ENCODE measurements at places on chromosomes 1 and 21.

DNA sequence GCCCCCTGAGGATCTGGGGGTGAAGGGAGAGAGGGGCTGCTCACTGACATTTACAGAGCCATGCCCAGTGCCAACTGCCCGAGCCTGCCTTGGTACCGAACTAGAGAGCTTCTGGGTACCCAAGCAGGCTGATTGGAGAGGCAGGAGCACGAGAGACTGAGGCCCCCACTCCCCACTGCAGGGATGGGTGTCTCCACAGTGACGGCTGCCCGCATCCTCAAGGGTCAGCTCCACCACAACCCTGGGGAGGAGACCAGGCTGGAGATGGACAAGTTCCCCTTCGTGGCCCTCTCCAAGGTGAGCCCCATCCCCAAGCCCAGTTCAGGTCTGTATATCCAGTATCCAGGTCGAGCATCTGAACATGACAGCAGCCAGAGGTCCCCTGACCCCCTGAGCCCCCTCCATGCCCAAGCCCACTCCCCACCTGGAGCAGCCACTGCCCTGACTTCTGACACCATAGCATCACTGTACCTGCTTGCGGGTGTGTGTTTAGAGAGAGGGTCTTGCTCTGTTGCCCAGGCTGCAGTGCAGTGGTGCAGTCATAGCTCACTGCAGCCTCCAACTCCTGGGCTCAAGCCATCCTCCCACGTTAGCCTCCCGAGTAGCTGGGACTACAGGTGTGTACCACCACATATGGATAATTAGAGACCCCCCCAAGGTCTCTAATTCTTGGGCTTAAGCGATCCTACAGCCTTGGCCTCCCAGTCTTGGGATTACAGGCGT is 51.9 kb downstream of the ALPL start:
- no peak for DNase-seq

- no peak for DNase-seq
Measured at GRCh38 chr1:19220080-19220846, 10.2 kb upstream of the UBR4 start.

DNA sequence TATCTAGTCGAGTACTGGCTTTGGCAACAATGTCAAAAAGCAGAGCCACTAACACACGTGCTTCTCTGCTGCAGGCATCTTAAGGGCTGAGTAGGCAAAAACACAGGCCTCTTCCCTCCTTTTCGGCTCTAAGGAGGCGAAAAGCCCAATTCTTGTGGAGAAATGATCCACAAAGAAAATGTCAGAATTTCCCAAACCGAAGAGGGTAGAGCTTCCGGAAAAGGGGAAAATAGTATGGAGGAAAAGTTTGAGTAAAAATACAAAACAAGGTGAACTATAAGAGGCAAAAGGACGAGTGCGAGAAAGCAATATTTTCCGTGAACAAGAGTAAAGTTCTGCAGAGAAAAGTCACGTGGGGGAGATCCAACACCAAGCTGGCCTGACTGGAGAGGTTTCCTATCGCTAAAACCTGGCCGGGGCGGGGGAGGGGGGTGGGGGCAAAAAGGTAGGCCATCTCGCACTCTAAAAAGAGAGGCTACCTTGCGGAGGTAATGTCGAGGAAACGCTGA is 551 bp downstream of the ZRANB2 start:
- DNase-seq: peak; percentile 31

DNA sequence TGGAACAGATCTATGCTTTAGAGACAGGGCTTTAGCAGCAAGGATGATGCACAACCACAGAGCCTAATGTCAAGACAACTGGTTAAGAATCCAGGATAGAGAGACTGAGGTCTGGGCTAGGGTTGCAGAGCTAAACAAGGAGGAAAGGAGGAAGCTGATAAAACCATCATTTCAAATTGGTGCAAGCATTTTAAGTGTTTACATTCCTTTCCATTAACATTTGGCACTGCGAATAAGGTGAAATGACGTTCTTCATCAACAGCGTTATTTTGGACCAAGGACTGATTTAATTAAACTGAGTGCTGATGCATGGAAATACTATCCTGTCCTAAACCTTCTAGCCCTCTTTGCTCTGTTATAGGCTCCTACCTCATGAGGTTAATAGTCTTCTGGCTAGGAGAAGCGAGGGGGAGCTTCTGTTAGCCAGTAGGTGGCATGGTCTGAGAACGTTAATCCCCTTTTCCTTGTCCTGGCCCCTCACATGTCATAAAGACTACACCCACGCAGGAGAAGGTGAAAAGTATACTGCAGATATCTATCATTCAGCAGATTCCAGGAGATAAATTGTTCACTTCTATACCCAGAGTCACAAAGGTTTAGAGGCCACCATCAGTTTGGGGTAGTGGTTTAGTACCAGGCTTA is 7.6 kb upstream of the C1orf21 start:
- no peak for DNase-seq

DNA sequence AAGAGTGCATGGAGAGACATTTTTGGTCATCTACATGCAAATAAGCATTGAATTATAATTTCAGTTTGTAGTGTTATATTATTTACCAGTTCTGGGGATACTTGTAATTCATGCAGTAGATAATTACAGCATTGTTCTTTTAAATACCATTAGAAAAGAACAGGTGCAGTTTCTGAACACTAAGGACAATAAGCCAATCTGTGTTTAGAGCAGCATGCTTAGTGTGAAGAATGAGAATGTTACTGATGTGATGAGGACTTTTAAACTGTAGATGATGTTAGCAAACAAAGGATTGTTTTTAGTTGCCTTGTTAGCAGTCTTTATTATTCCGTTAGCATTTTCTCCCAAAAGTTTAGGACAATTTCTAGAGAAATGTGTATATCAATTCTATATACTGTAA is 348.3 kb downstream of the BRINP3 start:
- DNase-seq: no peak

- peak; percentile 18 for DNase-seq
Measured at GRCh38 chr1:234598974-234599616, 10.9 kb downstream of the IRF2BP2 start.

DNA sequence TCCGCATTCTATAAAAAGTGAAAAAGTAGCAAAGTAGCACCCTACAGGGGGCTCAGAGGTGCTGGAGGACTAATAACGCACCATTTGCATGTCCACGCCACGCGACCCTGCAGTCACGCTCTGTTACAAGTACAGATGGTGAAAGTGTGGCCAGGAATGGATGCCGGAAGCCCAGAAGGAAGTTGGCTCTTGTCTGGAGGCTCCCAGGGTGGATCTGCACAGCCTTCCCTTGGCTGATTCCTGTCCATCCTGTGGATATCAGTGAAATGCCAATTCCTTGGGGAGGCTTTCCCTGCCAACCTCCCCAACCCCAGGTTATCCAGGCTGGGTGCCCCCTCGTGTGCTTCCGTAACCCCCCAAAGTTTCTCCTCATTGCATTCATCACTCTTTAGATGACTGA is 396.8 kb downstream of the KIF26B start:
- no peak for DNase-seq

All from endothelial cell of umbilical vein (primary cell).